ENCODE measurements at places on chromosomes 3 and 15.
A peak's percentile ranks its signal among the peaks of the same experiment; 100 is the strongest.

- no peak for DNase-seq
These were observed 598.4 kb downstream of the FHIT start for GRCh38 chr3:60652829-60653228.

- no peak for DNase-seq
These were observed 57.2 kb upstream of the ST8SIA2 start for GRCh38 chr15:92336419-92336987.

GRCh38 chr3:108863799-108864135 lies 41.2 kb downstream of the TRAT1 start:
- no peak for DNase-seq

GRCh38 chr3:56769116-56769707 lies 32.5 kb downstream of the ARHGEF3 start:
- no peak for DNase-seq

DNA sequence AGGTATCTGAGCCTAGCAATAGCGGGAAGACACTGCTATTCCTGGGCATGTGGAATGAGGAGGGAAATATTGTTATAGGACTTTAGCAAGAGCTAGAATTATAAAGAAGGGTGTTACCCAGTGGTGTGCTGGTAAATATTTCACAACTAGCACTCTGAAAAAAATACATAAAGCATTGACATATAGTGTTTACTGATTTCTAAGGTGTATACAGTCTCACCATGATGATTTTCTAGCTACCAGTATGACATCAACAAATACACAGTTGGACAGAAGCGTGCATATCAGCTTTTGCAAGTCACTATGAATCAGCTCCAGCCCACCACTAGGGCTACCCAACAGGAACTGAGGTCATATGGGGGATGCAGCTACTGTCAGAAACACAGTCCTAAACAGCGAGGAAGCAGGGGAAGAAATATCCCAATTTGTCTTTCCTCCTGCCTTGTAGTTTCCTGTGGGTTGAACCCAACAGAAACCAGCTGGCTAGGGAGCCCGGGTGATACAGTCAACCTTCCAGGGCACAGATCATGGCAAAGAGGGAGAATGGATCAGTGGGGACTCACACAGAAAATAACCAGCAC lies 39.6 kb downstream of the HGD start:
- no peak for DNase-seq

DNA sequence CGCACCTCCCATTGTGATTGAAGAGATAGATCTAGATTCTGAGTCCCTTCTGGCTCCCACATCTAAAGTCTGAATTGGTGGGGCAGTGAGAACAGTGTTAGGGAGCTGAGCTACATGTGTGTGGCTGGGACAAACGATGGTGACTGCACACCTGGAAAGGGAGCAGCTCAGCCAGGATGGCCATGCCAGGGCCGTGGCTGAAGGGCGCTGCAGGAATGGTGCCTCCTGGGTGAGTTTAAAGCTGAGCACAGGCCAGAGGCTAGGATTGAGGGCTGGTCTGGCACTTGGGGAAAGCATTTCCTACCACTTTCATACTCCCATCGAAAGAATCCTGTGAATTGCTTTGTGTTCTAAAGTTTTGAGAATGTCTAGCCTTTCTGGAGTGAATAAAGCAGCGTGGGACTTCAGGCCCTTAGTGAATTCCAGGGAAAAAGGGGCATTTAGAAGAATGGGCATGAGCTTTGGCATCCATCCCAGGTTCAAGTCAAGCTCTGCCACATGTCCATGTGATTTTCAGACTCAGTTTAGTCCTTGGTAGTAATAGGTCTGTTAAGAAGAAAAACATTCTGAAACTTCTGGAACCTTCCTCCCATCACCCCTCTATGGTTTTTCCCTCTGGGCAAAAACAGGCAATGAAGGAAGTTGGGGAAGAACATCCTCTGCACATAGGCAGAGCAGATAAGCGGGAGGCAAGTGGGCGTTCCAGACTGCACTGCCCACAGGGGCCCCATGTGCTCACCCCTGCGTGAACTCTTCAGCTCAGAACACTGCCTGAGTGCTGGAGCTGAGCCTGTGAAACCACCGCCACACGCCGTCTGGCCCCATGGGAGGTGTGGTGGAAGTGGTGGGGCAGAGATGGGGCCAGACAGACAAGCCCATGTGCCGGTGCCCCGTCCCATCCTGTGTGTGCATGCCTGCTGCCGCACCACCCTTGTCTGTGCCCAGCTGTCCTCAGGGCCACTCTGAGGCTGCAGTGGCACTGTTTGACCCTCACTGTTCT lies 12.9 kb upstream of the CPNE9 start:
- no peak for DNase-seq

- DNase-seq: no peak
These were observed 7.6 kb downstream of the ANXA2 start for GRCh38 chr15:60390231-60390630.

- DNase-seq: peak; percentile 45
These were observed 5.2 kb downstream of the HRH1 start for GRCh38 chr3:11159421-11159904.

GRCh38 chr3:182697345-182697919 lies 95.9 kb upstream of the ATP11B start:
- no peak for DNase-seq

DNA sequence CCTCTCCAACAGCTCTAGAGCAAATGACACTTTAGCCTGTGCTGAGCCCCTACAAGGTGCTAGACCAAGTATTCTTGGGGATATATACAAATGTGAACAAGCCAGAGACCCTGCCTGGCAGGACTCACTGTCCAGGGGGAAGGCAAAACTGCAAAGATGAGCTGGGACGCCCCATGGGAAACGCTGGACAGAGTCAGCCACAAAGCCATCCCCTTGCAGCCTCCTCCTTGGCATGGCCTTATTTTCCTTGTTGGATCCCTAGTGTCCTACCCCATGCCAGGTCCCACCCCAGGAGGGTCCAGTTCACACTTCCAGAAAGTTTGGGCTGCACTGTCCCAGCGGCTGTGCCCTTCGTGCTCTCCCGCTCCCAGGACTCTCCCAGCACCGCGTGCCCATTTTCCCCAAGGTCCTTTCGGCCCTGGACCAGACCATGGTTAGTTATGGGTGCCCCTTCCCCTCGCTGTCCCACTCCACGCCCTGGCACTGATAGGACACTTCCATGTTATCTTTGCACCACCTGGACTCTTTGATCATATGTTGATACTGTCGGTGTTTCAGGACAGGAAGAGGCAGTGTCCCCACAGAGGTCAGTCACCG lies 5.8 kb upstream of the NRROS start:
- no peak for DNase-seq

- DNase-seq: peak; percentile 82
These were observed 29.3 kb upstream of the SACM1L start for GRCh38 chr3:45659661-45660566.

GRCh38 chr3:127366383-127366782 lies 78.5 kb upstream of the PRR20G start:
- DNase-seq: no peak

- DNase-seq: no peak
These were observed 1.4 kb downstream of the PCCB start for GRCh38 chr3:136251511-136251910.

DNA sequence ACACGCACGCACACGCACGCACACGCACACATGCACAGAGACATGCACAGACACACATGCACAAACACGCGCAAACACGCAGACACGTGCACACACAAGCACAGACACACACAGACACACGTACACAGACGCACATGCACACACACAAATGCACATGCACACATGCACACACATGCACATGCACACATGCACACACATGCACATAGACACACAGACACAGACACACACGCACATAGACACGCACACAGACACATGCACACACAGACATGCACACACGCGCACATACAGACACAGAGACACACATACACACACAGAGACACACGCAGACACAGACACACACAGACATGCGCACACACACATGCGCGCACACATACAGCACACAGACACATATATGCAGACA lies 26.4 kb upstream of the PIGZ start:
- DNase-seq: no peak

DNA sequence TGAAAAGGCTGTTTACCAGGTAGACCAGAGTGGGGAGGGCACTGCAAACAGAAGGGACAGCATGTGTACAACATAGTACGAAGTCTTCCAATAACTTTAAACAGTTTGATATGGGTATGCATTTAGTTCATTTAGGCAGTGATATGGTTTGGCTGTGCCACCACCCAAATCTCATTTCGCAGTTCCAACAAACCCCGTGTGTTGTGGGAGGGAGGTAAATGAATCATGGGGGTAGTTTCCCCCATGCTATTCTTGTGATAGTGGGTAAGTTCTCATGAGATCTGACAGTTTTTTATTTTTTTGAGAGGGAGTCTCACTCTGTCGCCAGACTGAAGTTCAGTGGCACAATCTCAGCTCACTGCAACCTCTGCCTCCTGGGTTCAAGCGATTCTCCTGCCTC lies 7.6 kb upstream of the RAMAC start:
- no peak for DNase-seq

DNA sequence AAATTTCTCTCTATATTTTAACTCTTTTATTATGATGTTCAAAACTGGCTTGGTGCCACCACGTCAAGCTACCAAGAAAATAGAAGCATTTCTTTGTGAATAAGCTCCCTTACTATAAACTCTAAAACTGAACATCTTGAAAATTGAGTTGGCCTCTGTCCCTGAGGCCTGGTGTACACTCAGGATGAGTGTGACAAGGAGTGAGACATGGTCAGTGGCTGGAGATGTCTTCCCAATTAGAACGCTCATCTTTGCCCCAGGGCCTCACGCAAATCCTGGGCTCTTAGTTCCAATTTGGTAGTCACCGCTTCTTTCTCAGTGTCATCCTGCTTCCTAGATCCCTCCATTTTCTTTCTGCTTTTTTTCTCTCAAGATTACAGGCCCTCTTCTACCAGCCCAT lies 26.2 kb downstream of the SLC2A2 start:
- DNase-seq: no peak

- no peak for DNase-seq
These were observed 57.9 kb downstream of the ACAP2 start for GRCh38 chr3:195384952-195385351.

DNA sequence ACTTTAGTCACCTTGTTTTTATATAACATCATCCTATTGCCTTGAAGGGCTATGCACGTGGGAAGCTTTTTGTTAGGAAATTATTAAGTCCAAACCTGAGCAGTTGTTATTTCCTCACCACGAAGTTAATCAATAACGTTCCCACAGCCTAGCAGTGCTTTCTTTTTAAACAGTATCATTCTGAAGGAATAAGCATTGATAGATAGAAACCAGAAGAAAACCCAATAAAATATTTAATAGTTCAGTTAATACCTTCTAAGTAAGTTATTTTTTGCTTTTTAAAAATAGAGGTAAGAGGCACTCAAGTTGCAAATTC lies 149.3 kb downstream of the KCNMB2 start:
- no peak for DNase-seq

- no peak for DNase-seq
These were observed 289.8 kb upstream of the SEMA6D start for GRCh38 chr15:47427463-47427862.

DNA sequence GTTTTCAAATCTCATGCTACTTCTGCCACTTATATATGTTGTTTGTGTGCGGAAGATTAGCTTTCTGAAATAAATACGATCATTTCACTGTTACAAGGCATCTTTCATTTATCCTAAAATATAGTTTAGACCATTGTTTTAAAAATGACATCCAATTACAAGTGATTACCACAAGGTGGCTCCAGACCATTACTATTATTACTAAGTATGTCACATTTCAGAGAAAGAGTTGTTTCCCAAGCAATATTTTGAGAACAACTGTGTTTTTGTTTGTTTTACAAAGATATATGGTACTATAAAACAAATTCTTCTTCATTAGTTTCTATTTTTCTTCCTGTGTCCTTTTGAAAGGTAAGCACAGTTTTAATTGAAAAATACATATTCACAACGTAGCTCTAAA lies 136.0 kb upstream of the RAP2B start:
- no peak for DNase-seq

DNA sequence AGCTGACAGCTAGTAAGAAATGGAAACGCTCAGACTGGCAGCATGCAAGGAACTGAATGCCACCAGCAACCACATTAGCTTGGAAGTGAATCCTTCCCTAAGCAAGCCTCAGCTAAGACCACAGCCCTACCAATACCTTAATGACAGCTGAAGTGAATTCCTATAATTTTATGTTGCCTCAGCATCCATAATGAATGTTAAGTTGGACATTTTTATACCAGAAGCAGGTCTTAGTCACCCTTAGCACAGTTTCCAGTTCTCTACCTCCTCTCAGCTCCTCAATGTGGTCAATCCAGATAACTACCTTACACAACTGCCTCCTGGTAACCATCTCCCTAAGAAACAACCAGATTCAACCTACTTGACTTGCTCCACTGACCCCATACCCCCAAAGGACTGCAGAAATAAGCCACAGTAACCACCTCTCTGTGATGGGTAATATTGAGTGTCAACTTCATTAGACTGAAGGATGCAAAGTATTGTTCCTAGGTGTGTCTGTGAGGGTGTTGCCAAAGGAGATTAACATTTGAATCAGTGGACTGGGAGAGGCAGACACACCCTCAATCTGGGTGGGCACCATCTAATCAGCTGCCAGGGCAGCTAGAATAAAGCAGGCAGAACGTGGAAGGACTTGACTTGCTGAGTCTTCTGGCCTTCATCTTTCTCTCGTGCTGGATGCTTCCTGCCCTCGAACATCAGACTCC lies 33.5 kb downstream of the NEDD4 start:
- no peak for DNase-seq

DNA sequence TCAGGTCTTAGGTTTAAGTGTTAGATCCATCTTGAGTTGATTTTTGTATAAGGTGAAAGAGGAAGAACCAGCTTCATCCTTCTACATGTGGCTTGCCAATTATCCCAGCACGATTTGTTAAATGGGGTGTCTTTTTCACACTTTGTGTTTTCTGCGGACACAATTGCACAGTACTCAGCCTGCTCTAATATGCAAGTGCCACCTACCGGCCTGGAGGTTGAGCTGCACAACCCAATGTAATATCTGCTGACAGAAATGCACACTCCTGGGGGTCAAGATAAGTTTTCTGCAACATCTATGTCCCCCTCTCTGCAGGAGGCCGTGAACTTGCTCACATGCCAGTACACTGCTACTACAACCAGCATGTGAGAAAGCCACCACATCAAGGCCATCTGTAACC lies 791.9 kb upstream of the ROBO1 start:
- no peak for DNase-seq

DNA sequence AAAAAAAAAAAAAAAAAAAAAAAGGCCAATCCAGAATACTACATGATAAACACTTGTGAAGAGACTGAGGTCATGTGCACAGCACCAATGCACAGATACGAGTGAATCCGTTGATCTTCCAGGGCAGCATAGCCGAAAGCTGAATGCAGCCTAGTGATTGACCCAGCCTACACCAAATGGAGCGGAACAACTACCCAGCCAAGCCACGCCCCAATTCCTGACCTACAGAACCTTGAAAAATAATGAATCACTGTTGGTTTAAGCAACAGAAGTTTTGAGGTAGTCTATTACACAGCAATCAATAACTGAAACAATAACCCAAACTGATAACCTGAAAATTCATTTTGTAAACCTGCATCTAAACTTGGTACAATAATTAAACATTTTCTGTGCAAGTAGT lies 361.0 kb downstream of the FHIT start:
- DNase-seq: no peak

- DNase-seq: no peak
These were observed 55.1 kb downstream of the CD47 start for GRCh38 chr3:108035751-108036150.

GRCh38 chr3:102643546-102643945 lies 208.7 kb downstream of the ZPLD1 start:
- no peak for DNase-seq

- DNase-seq: no peak
These were observed 232.7 kb upstream of the ATP10A start for GRCh38 chr15:26095710-26096330.

GRCh38 chr3:142270407-142270806 lies 45.0 kb upstream of the GK5 start:
- DNase-seq: no peak

- no peak for DNase-seq
These were observed 237.0 kb downstream of the SCAPER start for GRCh38 chr15:76667943-76668715.

Data from psoas muscle (tissue), 8 donors.